ENCODE measurements at places on chromosomes 1 and 21.

DNA sequence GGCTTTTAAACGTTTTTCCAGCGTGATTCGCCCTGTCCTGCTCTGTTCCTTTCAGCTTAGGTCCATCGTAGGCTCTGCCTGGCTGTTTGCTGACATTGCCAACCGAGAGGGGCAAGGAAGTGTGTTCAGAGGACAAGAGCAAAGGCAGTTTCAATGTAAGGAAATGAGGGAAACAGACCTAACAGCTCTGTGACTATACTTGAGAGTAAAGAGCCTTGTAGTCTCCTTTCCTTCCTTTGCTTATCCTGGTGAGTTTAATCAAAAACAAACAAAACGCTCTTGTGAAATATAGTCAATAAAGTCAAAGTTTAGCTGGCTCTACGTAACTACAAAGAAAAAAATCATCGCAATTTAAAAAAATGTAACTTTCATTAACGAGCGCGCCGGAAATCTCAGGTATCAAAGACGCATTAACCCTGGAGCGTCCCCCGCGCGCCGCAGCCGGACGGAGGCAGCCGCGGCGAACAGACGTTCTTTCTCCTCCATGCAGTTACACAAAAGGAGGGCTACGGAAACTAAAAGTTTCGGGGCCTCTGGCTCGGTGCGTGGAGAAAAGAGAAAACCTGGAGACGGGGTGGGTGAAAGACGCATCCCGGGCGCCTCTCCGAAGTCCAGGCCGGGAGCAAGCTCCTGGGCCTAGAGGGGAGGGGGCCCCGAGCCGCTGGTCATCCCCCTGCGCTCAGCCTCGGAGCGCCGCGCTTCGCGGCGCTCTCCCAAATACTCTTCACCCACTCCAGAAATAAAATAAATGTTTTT lies 617 bp upstream of the ADGRL2 start:
- DNase-seq, result peak; percentile 14

GRCh38 chr21:26835714-26836265 lies 9.4 kb downstream of the ADAMTS1 start:
- DNase-seq, result no peak

DNA sequence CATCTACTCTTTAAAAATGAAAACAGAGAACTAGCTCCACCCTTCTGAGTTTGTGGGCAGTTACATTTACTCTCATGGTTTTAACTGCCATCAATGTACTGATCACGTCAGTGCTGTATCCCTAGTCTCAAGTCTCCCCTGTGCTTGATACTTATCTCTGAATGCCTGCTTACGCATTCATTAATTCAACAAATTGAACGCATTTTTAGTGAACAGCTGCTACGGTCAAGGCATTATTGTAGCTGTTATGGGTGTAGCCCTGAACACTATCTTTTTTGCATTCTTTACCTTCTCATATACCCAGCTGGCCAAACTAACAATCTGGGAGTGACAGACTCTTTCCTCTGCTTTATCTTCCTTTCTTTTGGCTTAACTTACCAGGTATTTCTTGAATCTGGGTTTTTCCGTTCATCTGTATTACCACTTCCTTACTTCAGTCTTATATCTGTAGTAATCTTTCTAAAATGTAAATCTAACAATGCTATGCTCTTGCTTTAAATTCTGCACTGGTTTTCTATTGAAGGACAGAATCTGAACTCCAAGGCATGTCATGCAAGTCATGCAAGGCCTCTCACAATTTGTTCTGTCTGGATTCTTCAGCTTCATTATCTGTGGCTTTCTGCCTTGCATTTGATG lies 33.3 kb downstream of the SMG7 start:
- DNase-seq, result no peak

DNA sequence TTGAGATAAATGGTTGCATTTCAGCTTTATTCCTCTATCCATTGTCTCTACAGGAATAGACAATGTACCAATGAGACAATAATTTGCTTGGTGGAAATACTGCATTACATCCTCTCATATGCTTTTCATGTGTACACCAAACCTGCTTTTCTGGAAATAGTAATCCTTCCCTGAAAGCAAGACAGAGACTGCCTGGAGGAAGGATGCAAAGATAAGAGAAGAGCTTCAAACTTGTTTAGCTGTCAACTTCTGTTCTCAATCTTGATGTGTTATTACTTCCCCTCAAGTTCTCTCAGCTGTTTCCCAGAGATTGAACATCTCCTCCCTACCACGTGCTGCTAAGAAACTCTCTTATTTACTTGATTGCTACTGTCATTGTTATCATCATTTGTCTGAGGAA lies 1125.4 kb upstream of the TMPRSS15 start:
- DNase-seq, result no peak

- no peak for DNase-seq
Observed at GRCh38 chr1:198682850-198683249, 44.0 kb downstream of the PTPRC start.

- no peak for DNase-seq
Observed at GRCh38 chr1:164589961-164590507, 31.1 kb downstream of the PBX1 start.

GRCh38 chr1:183330335-183330734 lies 87.8 kb downstream of the NMNAT2 start:
- no peak for DNase-seq

GRCh38 chr1:181172082-181172481 lies 83.6 kb downstream of the IER5 start:
- DNase-seq, result no peak

DNA sequence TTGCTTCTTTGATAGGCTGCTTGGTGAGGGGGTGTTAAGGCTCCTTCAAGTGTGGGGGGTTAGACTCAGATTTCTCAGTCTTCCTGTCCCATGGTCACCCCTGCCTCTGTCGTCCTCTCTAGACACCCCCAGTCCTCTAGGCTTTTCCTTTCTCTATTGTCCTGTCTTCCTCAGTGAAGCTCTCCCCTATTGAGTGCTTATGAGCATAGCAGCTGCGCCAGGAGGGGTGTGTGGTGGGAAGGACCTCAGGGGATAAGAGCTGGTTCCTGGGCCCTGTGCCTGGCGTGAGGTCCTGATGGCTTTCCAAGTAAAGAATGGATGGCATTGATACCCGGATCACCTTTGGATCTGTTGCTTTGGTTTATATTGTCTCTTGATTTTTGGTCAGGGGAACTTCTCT lies 69.1 kb downstream of the DIP2A start:
- DNase-seq, result no peak

DNA sequence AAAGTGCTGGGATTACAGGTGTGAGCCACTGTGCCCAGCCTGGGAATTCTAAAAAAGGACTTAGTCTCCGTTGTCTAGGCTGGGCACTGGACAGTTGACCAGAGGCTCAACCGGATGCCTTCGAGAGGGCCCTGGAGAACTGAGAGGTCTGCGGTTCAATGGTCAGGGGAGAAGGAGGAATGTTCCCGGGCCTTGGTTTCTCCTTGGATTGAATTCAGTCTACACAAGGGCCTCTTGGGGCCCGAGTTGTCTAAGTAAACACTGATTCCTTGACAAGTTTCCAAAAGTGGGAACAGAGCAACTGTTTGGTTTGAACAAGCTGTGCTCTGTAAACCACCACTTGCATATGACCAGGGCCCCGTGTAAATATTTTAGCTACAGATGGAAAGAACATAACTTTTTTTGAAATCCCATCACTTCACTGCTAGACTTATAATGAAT lies 29.1 kb upstream of the CAPZB start:
- peak; percentile 62 for DNase-seq

DNA sequence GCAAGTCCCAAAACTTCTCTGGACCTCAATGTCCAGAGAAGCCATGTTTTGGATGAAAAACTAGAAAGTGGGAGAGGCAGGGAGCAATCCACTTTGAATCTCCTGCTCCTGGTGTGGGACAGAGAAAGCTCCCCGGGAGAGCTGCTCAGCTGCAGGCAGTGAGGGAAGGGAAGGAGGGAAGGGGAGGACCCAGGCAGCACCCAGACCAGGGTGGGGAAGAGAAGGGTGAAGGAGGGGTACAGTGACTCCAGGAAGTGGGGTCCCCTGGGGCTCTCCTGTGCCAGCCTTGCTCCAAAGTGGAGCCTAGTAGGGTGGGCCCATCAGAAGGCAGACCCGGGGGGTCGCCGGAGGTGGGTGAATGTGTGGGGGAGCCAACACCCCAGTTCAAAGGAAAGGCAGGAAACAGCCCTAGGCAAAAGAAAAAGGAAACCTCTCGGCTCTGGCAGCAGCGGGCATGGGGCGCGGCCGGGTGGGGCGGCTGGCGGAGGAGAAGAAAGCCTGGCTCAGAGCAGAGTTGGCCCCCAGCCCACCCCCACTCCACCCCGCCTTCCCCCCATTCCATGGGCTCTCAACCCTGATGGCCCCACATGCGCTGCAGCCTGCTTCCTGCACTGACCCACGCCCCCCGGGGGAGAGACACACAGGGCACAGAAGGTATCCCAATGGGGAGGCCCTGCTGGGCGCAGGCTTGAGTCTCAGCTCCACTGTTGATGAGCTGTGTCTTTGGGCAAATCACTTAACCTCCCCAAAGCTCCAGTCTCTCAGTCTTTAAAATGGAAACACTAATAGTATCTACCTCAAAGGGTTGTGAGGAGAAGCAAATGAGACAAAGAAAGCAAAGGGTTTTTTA lies 5.7 kb downstream of the LGR6 start:
- DNase-seq, result no peak

- DNase-seq, result peak; percentile 81
Observed at GRCh38 chr1:21022279-21023040, 154.2 kb downstream of the EIF4G3 start.

DNA sequence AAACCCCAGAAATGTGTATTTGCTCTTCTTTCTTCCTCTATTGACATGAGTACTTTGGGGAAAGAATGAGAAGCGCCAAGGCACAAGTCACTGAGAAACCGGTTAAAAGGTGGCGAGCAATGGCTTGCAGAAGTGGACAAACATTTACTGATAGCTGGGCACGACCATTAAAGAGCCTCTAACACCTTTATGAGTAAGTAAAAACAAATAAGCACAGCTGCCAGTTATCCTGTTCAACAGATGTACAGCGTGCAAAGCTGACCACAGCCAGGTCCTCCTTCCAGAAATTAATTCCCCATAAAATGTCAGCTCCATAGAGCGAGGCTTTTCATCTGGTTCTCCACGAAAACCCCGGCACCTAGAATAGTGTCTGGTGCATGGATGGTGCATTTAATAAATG lies 72.7 kb downstream of the CAPZB start:
- no peak for DNase-seq

DNA sequence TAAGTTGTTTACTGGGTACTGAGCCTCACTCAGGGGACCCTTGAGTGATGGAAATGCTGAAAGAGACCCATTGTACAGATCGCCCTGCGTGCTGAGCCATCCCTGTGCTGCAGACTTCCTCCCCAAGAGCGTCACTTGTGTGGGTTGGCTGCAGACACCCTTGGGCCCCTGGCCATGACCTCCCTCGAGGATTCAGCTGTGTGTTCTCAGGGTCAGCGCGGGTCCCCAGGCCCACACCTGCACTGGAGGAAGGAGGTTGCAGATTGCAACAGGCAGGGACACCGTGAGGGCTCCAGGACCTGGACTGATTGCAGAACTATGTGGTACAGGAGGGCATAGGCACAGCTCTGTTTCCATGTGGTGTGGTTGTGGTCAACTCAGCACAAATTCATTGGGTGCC lies 4.4 kb downstream of the SNAP47 start:
- no peak for DNase-seq

DNA sequence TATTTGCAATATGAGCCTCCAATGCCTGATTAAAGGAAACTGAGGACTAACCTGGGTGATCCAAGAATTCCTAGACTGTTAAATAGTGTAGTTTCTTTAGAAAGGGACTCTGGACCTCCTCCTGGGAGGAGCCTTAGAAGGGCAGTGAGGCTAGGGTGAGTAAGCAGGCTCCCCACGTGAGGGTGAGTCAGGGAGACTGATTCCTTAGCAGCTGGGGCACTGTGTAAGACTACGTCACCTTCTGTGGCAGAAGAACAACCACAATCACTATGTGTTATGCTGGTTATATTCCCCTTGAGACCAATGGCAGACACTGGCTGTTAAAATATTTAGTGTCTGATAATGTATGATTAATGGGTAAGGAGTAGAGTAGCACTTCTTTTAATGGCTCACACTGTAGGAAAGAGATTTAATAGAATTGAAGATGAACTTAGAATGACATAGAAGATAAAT lies 53.3 kb upstream of the SYT14 start:
- DNase-seq, result peak; percentile 13

GRCh38 chr1:228105996-228106799 lies 2.9 kb downstream of the MRPL55 start:
- DNase-seq, result no peak

- DNase-seq, result no peak
Observed at GRCh38 chr1:246010386-246010785, 496.7 kb downstream of the SMYD3 start.

DNA sequence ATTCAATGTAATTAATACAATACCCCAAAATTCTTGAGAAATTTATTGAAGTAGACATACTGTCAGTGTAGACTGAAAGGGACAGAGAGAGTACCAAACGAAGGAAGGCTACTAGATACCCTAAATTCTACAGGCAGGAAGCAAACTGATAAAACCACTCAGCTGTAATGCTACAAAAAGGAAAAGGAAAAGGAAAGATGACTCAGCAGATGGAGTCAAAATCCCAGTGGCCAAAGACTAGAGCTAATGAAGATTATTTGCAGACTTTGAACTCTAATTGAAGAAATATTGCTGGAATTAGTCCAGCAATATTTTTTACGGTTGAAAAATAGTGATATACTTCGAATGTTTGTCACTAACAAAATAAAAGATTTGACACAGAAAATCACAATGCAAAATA lies 671.9 kb downstream of the BRINP3 start:
- no peak for DNase-seq

GRCh38 chr1:106254748-106255147 lies 801.7 kb upstream of the PRMT6 start:
- DNase-seq, result no peak

DNA sequence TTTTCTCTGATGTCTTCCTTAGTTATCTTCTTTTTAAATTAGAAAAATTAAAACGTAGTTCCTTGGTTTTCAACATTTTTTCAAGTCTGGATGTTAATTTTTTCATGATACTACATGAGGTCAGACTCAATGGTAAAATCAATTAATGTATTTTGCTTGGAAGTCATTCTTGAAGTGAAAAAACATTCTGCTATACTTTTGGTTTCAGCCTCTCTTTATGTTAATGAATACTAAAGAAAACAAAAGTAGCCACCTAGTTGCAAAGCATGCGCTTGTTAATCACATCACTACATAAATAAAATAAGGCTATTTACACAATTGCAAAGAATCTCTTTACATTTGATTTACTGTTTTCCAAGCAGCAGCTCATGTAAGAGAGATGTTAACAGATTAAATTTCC lies 170.4 kb downstream of the LIPI start:
- DNase-seq, result no peak

DNA sequence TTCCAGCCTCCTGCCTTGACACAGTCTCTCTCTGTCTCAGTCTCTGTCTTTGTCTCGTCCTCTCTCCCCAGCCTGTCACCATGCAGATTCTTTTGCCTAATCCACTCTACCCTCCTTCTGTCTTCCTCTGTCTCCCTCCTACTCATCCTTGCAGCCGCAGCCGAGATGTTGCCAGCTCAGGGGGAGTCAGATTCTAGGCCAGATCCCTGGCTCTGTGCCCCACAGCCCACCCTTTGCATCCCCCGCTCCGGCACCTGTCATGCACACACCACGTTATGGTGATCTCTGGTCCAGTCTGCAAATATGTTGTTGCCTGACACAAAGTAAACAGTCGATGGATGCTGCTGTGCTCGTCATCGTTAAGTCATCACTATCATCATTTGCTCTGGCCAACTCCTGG lies 35.5 kb upstream of the IGSF21 start:
- no peak for DNase-seq

GRCh38 chr1:15836772-15837669 lies 10.5 kb upstream of the SPEN start:
- DNase-seq, result no peak

GRCh38 chr1:170881268-170882265 lies 53.8 kb upstream of the MROH9 start:
- DNase-seq, result no peak

GRCh38 chr1:72724951-72725861 lies 442.9 kb upstream of the NEGR1 start:
- DNase-seq, result no peak

- DNase-seq, result no peak
Observed at GRCh38 chr1:191498318-191498717, 659.9 kb upstream of the RGS18 start.
